ENCODE measurements at places on chromosomes 7 and 10.
A peak's percentile ranks its signal among the peaks of the same experiment; 100 is the strongest.

GRCh38 chr7:78019447-78020135 lies 221.0 kb downstream of the PHTF2 start:
- DNase-seq: peak; percentile 9

DNA sequence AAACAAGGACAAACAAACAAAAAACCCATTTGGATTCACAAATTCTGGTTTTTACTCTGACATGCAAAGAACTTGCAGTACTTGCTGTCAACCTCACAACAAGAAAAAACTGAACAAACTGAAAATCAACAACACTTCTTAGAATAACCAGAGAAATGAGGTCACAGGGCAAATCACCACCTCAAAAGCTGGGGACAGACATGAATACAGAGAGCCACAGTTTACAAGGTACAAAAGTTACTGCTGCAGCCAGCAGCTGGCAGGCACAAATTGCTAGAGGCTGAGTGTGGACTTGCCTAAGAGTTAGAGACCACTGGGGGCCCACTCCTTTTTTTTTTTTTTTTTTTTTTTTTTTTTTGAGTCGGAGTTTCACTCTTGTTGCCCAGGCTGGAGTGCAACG lies 15.0 kb upstream of the RNF32 start:
- no peak for DNase-seq

- no peak for DNase-seq
Measured at GRCh38 chr7:34751725-34752643, 94.0 kb downstream of the NPSR1 start.

- no peak for DNase-seq
Measured at GRCh38 chr7:37669818-37670217, 13.7 kb upstream of the GPR141 start.

- no peak for DNase-seq
Measured at GRCh38 chr7:71793251-71793650, 618.9 kb downstream of the CALN1 start.

- DNase-seq: no peak
Measured at GRCh38 chr7:107461938-107462533, 7.8 kb upstream of the GPR22 start.

DNA sequence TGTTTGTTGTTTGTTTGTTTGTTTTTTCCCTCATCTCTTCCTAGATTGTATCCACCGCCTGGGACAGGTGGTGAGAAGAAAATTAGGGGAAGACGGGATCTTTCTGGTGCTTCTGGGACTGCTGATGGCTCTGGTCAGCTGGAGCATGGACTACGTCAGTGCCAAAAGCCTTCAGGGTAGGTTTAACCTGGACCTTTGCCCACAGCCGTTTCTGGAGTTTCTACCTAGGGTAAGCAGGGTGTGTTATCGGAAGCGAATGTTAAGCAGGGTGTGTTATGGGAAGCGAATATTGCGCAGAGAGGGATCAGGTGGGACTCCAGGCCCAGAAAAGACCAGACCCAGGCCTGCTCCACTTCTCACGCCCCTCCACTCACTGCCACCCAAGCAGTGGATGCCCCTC lies 4.7 kb downstream of the CLCN1 start:
- DNase-seq: no peak

GRCh38 chr7:31664890-31665289 lies 22.1 kb upstream of the PPP1R17 start:
- no peak for DNase-seq

- DNase-seq: no peak
Measured at GRCh38 chr10:129029851-129030602, 437.0 kb upstream of the MGMT start.

- DNase-seq: no peak
Measured at GRCh38 chr7:47893721-47894365, 54.4 kb downstream of the PKD1L1 start.

DNA sequence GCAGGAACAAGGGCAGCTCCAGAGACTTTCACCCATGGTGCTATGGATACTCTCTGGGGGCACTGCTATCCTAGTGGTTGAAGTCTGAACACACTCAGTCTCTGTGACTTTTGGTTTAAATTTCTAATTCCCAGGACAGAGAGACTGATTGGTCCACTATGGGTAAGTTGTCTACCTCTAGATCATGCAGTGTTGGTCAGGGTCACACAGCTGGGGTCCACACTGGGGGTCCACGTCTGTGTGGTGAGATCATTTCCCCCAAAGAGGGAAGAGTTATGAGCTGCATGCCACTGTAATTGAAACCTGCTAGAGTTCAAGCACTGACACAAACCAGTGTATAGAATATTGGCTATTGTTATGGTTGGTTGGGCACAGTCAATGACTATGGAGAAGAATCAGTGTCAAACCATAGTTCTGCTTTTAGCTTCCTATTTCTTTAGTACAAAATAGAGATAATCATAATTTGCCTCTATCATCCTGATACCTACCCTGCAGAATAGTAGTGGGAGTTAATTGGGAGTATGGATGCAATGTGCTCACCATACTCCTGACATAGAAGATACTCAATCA lies 101.6 kb downstream of the PRTFDC1 start:
- DNase-seq: no peak

- no peak for DNase-seq
Measured at GRCh38 chr10:109871476-109871875, 51.8 kb downstream of the XPNPEP1 start.

- DNase-seq: no peak
Measured at GRCh38 chr7:29596593-29597178, 33.1 kb downstream of the PRR15 start.

DNA sequence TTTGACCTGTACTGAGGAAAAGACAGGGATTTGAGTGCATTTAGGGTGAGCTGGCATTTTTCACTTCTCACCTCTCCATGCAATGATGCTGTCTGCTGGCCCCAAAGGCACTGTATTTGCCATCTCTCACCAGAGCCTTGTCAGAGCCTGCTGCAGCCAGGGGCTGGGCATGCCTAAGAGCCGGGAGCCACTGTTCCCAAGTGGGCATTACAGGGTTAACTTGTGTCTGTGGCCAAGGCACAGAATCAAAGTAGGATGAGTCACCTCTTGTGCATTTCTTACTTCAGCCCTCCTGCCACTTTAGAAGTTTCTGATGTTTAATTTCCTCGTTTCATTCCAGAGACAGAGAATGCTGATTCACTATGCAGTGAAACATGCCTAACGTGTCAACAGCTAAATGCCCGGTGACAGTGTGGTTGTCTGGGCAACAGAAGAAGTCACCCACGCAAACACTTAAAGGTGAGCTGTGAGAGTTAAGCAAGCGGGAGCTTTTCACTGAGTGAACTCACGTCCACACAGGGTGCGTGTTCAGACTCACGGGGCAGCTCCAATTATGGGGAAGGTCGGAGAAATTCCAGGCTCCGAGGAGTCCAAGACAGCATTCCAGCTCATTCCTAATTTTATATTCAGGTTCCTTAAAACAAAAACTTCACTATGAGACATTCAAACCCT lies 57.1 kb upstream of the IGFBP3 start:
- no peak for DNase-seq

DNA sequence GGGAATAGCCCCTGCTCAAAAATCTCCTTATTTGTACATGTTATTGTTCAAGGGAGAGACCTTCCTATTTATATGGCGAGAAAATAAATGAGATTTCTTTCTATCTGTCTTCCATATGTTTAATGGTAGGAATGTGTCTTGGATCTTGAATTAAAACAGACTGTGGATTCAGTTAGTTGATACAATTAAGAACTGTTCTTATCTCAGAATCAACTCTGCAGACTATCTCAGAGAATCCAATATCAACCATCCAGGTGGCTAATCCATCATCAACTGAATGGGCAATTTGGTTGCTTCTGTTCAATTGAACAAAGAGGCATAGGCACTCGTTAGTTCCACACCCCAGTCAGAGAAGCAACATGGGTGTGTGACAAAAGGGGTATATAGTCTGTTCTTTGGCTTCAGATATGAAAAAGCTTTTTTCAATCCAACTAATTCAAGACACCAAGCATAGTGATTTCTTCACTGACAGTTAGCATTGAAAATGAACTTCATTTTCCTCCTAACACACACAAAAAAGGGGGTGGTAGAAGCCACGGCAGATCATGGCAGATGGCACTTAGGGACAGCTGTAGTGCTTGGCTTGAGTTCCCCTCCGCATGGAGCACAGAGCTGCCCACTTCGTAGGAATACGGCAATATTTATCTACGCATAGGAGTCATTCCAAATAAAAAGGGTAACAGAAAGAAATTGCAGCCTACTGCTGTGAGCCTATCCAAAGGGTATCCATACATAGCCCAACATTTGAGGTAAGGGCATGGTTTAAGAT lies 135.9 kb downstream of the KIAA1217 start:
- DNase-seq: no peak

- no peak for DNase-seq
Measured at GRCh38 chr7:71221049-71221448, 89.1 kb downstream of the GALNT17 start.

GRCh38 chr7:85021101-85021704 lies 165.7 kb downstream of the SEMA3D start:
- DNase-seq: no peak

DNA sequence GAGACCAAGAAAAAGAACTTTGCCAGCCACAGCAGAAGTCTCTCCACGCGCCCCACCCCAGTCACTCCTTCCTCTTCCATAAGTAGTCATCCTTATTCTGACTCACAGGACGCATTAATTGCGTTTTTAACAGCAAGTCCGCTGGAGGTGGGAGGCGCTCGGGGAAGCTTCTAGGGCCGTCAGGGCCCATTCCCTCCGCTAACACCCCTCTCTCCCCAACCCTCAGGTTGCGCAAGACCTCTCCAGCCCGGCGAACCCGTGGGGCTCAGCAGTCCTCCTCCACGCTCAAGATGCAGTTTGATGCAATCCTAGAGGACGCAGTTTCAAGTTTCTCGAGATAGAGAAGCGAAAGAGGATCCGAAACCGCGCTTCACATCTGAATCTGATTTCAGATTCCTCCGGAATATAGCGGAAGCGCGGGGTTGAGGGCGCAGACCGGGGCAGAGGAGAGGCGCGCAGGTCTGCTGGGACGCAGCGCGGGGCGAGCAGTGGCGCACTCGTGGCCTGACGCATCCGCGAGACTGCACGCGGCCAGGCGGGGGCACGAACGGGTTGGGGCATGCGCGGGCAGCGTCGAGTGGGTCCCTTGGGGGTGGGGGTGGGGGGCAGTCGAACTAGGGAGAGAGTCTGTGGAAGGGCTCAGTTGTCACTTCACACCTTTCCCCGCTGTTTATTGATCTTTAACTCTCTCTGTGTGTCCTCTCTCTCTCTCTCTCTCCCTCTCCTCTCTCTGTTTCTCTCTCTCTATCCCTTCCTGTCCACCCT lies 37.8 kb upstream of the PSAP start:
- no peak for DNase-seq

GRCh38 chr10:125222515-125223308 lies 62.3 kb upstream of the CTBP2 start:
- no peak for DNase-seq

DNA sequence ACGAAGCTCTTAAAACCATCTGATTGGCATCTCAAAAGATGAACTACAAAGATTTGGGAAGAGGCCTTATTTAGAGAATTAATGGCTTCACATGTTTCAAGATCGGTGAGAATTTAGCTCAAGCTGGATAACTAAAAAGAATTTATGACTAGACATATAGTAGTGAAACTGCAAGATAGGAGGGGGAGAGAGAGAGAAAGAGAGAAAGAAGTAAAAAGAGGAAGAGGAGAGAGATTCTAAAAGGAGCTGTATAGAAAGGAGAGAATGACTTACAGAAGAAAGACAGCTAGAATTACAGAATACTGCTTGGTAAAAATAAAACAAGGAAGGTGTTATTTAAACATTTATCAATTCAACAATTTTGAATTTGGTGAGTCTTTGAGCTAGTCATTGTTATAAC lies 592.3 kb downstream of the SH2D4B start:
- no peak for DNase-seq

- no peak for DNase-seq
Measured at GRCh38 chr7:74083928-74084721, 521 bp downstream of the LIMK1 start.

Data from activated gamma-delta T cell treated with anti-CD3 and anti-CD28 coated beads, Interleukin-2, amount 50 U/mL, for 16 hours (primary cell).